ENCODE measurements at places on chromosomes 6 and 20.

GRCh38 chr20:33127422-33128097 lies 40.4 kb upstream of the BPIFA2 start:
- DNase-seq, result no peak

DNA sequence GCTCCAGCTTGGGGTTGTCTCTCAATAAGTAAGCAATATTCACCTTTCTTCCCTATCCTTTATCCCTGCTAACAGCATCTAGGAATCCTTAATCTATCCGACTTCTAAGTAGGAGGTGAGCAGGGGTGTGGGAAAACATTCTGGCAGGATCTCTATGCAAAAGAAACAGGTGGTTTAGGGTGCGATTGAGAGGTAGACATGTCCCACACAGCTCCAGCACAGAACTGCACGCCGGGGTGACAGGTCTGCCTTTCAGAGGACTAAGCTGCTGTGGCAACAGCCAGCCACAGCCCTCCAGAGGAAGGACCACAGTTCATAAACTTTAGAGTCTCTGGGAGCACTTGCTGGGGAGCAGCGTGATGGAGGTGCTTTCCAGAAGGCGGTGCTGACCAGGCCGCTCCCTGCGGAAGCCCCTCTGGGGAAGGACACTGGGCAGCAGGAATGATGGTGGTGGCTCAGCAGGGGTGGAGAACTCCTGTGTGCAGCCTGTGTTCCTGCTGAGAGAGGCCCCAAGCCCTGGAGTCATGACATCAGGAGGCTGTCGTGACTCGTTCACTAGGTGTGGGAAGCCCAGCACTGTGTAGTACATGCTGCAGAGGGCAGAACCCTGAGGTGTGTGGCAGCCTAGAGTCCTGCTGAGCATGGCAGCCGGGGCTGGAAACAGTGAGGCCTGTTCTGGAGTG lies 509.6 kb downstream of the PRKN start:
- DNase-seq, result no peak

DNA sequence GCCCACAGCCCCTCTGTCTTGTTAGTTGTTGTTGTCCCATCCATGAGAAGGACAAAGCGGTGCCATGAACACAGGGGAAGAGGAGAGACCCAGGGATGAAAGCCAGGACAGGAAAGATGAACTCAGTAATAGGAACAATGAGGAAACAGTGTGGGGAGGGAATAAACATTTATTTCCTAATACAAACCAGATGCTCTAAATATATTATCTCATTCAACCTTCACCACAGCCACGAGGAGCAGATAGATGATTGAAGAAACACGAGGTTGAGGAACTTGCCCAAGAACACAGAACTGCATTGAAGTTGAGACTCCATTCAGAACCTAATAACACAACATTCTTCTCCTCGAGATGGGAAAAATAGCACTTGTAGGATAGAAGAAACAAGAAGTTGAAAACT lies 53.0 kb upstream of the AIG1 start:
- no peak for DNase-seq

DNA sequence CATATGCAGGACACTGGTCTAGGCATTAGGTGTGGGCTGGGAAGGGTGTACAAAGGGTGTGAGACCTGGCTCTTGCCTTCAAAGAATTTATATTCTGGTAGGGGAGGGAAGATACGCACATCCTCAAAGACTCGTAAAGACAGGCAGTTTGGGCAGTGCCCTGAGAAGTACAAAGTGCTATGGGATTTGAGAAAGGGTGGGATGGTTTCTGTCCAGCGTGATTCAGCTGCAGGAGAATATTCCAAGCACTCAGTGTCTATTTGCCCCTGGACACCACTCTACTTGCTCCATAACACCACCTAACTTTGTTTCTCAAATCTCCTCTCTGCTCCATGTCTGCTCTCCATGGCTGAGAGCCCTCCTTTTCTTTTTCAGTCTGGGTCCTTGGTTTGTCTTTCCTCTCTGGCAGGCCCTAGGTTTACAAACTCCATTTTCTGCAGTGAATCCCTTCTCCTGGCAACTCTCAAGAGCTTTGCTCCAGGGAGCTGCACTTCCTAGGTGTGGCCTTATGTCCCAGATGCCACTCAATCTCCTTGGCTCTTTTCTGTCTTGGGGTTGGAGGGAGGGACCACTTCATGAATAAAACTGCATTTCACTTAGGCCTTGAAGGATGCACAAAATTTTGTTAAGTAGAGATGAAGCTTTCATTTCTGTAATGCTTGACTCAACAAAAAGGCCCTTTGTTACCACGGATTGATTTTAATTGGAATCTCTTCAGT lies 310.4 kb downstream of the CLIC5 start:
- DNase-seq, result no peak

DNA sequence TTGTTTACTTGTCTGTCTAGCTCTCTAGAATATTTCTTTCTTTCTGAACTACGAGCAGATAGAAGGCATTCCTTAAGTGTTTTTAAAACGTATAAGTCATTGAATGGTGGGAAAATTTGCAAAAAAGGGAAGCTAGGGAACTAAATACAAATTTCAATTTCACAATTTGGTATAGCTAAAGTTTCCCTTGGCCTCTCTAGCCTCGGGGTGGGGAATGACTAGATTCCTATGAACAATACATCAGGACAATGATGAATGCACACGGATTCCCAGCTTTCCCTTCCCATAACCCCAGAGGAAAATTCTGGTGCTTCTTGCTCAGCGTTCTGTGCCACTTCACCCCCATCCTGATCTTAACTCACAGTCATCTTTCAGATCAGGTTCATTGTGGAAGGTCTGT lies 113.3 kb upstream of the ASF1A start:
- DNase-seq, result no peak

DNA sequence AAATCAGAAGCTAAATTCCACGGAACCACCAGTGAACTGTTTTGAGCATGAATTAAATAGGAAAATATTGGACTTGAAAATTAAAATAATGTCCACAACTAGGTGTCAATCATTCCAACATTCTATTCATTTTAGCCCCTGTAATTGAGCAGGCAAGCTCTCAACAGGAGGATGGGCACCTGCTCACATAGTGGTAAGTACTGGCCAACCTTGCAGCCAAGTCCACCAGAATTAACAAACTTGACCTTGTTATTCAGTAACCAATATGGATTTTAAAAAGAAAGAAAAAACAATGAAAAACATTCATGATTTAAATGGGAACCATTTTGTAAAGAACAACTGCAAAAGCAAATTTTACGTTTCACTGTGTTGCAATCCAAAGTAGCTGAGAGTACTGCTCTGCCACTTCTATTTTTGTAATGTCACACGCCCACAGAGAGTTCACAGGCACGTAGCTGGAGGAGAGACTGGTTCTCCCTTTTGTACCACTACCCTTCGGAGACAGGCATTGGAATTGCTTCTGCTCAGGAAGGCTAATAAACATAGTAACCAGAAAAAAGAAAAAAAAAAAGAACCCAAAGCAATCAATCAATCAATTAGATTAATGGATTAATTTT lies 75.2 kb upstream of the F13A1 start:
- no peak for DNase-seq

- no peak for DNase-seq
Measured at GRCh38 chr6:40378071-40378724, 209.0 kb downstream of the LRFN2 start.

- no peak for DNase-seq
Measured at GRCh38 chr20:57807401-57808263, 97.8 kb upstream of the PMEPA1 start.

DNA sequence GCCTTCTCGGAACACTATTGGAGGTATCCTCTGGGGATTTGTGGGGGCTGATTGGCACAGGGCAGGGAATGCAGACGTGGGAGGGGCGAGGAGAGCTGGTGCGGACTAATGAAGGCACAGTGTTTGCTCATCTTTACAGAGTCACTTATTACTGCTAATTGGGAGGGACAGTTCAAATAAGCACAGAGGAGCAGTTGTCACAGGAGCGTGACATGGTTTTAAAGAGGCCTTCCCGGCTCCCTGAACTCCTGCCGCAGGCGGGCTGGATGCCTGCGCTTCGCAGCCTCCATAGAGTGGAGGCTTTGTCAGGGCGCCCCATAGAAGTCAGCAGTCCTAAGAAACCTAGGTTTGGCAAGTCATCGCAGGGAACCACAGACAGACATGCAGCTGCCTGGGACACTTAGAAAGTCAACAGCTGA lies 149.6 kb downstream of the LINC00237 start:
- DNase-seq, result no peak

DNA sequence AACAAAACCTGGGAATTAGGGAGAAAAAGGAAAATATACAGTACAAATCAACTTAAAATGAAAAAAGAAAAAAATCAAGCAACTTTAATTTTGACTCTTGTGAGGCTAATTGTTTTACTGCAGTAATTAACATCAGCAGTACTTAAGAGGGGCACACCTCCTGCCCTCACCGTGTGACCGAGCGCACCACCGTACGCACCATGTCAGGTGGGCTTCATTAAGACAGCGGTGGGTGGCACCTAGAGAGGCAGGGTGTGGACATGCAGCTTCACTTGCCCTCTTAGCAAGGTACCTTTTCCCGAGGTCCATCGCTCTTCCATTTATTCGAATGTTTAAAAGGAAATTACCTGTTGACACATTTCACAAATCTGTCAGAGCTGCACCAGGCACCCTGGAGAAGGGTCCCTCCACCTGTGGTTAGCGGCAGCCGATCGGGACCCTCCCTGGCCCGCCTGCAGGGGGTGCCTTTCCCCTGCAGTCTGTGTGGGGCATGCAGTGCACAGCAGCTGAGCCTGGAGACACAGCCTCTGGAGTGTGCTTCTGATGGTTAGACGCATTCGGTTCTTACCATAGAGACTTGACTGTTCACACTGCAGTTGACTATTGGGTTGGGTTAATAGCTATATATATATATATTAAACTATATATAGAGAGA lies 184.1 kb downstream of the TMEM242 start:
- peak; percentile 60 for DNase-seq

GRCh38 chr6:21744331-21744730 lies 150.8 kb downstream of the SOX4 start:
- DNase-seq, result no peak

DNA sequence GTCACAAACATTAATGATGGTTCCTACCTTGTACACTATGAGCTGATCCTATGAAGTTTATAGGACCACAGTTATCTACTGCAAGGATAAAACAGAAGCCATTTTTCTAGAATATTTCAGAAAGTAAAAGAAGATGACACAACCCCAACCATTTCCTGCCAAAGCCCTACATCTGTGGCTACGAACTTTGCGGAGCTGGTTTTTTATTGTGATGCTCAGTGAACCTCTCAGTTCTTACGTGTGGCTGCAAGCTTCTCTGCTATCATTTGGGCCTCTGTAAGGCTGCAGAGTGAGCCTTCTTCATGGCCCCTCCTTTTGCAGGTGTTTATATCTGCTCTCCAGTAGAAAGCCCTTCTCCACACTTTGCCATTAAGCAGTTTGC lies 17.8 kb upstream of the TAGAP start:
- no peak for DNase-seq

- DNase-seq, result no peak
Measured at GRCh38 chr6:12116264-12116800, 104.2 kb downstream of the HIVEP1 start.

- no peak for DNase-seq
Measured at GRCh38 chr20:36273414-36274180, 32.5 kb upstream of the DLGAP4 start.

DNA sequence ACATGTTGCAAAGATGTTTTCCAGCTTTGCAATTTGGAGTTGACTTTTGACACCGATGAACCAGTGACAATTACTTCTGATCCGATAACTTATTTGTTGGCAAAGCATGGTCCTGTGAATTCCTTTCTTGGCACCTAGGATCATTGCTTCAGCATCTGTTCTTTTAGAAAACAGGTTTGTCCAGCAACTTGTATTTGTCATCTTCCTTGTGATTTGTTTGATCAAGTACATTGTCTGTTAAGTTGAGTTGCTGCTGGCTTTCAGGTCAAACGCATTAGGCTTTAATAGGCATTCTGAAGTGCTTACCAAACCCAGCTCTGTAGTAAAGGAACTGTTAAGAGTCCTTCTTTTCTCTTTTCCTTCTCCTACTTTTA lies 192.4 kb upstream of the ZNF217 start:
- no peak for DNase-seq

GRCh38 chr6:169489563-169490245 lies 212.1 kb downstream of the WDR27 start:
- no peak for DNase-seq

- DNase-seq, result no peak
Measured at GRCh38 chr6:32932132-32932868, 8.5 kb downstream of the HLA-DMB start.

- no peak for DNase-seq
Measured at GRCh38 chr6:107786709-107787588, 37.2 kb downstream of the SCML4 start.

DNA sequence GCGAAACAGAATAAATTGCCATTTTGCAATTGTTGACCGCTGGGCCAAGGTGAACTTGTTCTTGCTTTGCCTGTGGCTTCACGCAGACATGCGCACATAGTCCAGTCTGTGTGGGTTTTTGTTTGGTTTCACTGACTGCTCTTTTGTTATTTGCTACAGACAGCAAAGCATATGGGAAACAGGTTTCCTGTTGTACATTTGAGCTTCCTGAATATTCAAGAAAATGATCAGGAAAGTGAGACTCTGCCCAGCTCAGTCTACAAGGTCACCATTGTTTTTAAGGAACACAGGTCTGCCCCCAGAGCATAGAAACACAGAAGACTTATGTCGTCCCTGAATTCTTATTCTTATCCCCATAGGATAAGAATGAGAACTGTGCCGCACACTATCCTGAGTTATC lies 55.6 kb downstream of the SASH1 start:
- no peak for DNase-seq

DNA sequence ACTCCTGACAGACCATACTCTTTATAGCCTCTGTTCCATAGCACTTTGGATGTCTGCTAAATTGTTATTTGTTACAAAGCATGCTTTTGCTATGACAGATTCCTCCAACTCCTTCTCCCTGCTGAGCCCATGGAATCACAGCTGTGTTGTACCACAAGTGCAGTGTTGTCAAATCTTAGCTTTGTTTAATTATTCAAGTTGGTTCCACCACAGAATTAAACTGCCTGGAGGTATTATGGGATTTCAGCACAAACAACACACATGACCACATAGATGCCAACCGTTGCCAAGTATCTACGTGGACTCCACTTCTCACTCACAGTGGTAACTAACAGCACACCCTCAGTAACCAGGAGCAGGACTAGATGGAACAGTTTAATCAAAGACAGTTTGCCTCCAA lies 32.7 kb upstream of the MARCKS start:
- DNase-seq, result no peak

GRCh38 chr6:382883-383810 lies 8.4 kb upstream of the IRF4 start:
- no peak for DNase-seq

DNA sequence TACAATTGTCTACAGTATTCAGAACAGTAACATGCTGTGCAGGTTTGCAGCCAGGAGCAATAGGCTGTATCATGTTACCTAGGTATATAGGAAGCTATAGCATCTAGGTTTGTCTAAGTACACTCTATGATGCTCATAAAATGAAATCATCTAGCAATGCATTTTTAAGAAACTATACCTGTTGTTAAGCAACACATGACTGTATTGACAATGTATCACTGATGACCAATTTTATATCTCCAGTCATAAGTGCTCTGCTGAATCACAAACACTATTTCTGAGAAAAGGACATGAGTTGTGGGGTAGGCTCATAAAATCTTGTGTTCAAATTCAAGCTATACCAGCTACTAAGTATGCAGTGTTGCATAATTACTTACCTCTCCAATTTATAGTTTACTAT lies 501.3 kb downstream of the CD109 start:
- no peak for DNase-seq

GRCh38 chr6:161853657-161854056 lies 579.8 kb upstream of the AGPAT4 start:
- no peak for DNase-seq
